ENCODE measurements at places on chromosomes 12 and 14. TPM values are rescaled to one million over a fixed set of nuclear protein-coding genes. Genes with fewer than 3 reads are reported as not detected.

DNA sequence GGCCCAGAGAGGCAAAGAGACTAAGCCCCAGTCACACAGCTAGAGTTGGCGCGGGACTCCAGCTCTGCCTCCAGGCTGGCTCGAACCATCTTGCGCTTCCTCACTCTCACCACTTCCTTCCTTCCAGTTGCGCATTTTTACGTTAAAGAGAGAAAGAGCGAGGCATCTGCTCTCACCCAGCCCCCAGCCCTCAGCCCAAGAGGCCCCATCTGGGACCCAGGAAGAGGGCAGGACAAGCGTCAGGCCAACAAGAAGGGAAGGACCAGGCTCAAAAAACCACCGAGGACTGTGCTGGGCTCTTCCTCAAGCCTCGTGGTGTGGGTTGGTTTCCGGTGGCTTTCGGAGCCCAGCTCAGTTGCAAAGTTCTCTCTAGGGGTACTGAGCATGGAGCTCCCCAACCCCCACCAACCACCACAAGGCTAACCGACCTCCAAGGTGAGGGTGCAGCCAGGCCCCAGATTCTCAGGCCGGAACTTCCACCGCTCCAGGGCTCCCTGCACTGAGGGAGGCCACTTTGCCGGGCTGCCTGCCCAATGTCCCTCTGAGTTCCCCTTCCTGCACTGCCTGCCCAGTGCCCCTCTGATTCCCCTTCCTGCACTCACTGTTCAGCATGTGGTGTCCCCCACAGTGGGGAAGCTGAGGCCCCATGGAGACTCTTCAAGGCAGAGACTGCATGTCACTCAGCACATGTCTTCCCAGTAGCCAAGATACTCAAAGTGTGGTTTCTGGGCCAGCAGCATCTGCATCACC lies 35.9 kb downstream of the TESC start:
- no peak for DNase-seq

Gene MOK
- 7.5 TPM for total RNA-seq

DNA sequence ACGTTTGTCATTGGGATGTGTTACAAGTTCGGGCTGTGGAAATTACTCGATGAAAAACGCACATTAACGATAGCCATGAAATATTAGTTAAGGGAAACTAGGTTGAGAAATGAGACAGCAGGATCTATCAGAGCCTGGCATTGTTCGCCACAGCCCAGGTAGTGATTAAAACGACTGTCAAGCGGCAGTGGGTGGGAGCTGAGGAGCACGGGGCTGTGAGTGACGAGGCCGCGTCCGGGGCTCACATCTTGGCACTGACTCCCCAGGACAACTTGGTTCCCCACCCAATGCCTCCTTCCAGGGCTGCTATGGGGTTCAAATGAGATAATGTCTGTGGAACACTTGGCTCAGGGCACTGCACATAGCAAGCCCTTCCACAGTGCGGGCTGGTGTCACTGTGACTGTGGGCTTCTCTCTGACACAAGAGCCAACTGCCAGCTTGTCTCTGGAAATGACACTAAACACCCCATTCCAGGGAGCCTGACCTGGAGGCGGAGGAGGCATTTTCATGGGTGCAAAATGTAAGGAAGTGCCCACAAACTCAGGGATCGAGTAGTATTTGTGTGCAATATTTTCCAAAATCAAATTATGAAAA lies 19.3 kb downstream of the MMAB start:
- DNase-seq: no peak

DNA sequence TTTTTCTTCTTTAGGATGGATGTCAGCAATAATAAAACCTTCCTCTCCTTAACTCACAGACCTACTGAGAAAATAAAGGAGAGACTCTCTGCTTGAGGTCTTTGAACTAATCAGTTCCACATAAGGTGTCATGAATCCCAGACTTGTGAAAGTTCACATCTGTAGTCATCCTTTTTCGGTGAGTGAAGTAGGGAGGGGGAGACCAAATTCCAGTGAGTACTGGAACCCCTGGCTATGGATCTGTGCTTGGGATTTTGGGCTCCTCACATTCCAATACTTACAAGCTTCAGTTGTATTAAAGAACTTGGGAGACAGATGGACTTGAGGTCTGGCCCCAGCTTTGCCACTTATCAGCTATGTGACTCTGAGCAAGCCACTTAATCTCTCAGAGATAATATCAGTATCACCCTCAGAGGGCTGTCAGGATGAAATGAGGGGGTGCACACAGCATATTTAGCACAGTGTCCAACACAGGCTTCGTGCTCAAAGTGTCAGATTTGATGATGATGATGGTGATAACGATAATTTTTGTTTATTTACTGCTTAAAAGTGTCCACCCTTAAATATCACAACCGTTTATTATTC lies 34.8 kb upstream of the APPL2 start:
- no peak for DNase-seq

GRCh38 chr12:122969676-122970075 lies 3.4 kb upstream of the ABCB9 start:
- DNase-seq: no peak

Gene RNU4-1
- total RNA-seq: under 0.01 TPM

Measured in sigmoid colon (tissue), 7 donors.